GOT3 (cell line): ENCODE measurements at places on chromosomes 2 and 18.

GRCh38 chr2:222196159-222196558 lies 102.6 kb downstream of the PAX3 start:
- DNase-seq: no peak

DNA sequence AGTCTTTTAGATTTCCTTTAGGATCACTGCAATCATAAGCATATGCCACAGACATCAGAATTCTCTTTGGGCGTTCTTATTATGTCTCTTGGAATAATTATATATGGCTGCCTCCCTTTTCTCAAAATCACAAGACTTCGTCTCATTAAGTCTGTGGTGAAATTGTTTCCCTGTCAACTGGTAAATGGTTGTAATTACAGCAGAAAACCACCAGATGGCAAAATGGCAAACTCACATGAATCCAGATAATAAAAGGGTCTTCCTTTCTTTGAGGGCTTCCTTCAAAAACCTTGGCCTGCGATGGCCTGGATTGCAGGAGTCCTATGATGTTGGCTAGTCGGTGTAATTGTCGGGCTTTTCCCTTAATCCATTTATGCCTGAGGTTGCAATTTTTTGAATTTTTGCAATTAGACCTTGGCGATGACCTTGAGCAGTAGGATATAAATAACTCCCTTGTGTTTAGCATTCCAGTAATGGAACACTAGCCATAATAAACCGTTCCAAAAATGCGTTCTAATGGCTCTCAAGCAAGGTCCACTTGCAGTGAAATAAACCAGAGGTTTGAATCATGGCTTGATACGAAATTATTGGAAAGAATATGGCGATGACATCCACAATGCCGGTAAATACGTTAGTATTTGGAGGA lies 656.4 kb downstream of the MBD2 start:
- no peak for DNase-seq

DNA sequence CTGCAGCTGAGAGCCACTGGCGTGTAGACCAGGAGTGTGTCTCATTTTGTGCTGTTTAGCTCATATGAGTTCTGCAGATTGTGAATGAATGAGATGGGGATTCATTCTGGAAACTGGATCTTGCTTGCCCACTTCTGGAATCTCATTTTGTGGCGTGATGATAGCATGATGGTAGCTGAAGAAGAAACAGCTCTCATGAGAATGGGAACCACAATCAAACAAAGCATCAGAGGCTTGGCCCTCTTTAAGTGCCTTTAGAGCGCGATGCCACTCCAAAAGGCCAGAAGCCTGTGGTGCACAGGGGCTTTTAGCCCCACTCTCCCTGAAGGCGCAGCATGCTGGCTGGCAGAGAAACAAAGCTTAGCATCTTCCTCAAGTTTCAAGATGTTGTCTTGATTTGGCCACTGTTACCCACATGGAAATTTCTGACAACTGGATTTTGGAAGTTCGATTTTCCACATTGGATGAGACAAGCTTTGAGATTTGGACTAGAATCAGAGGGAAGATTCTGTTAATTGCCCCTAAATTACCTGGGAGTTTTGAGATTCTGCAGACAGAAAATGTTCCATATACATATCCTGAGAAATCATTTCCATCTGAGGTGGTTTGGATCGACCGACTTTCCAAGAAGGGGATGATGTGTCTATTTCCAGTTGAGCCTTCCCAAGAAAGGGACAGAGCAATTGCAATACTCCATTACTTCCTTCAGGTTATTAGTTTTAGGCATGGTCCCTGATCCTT lies 234.5 kb downstream of the VAPA start:
- DNase-seq: no peak

DNA sequence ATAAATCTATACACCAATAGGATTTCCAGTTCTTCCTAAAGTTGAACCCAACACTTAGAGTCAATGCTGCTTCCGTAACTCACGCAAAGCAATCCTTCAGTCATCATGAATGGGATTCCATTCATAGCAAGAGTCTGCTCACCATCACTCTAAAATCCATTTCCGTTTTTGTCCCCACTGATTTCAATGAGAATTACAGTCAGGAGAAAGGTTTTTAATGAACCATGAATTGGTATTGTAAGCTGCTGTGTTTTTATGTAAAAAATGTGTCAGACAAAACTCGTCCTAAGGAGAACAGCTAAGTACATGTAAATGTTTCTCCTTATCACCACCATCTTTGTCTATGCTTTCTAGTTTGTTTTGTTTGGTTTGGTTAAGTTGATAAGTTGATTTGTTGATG lies 391.5 kb downstream of the IRS1 start:
- no peak for DNase-seq

GRCh38 chr2:65974067-65974723 lies 460.7 kb upstream of the MEIS1 start:
- DNase-seq: no peak

DNA sequence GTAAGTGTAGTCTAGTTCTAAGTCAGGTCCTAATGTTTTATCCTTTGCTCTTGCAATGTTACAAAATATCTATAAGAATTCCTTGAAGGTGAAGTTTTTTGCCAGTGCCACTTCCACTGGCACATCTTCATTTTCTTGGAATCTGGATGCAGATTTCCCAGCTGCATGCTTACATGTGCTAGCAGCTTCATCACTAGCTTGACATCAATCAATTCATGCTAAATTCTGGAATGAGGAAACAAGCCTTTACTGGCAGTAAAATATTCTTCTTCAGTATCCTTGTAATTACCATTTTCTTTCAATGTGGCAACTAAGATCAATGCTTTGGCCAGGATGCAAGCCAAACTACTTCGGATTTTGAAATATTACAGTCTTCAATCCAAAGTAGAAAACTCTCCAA lies 200.6 kb upstream of the SIX2 start:
- no peak for DNase-seq

DNA sequence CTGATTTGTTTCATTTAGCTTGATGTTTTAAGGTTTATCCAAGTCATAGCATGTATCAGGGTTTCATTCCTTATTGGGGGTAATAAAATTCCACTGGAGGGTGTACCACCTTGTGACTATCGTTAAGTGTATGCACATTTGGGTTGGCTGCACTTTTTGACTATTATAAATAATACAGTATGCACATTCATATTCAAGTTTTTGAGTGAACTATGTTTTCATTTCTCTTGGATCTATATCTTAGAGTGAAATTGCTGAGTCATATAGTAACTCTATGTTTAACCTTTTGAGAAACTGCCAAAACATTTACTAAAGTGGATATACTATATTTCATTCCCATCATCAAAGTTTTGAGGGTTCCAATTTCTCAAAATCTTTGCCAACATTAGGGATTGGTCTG lies 952.7 kb downstream of the TDRD15 start:
- DNase-seq: no peak

DNA sequence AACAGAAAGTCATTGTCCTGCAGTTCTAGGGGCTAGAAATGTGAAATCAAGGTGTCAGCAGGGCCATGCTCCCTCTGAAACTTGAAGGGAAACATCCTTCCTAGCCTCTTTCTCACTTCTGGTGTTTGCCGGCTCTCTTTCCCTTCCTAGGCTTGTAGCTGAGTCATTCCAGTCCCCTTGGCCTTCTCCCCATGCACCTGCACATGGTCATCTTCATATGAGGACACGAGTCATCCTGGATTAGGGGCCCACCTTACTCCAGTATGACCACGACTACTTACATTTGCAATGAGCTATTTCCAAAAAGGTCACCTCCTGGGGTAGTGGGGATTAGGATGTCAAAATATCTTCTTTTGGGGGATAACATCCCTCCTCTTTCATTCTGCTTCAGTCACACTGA lies 168.5 kb upstream of the CXCR4 start:
- no peak for DNase-seq

- no peak for DNase-seq
Measured at GRCh38 chr18:37403788-37404187, 161.8 kb downstream of the CELF4 start.

DNA sequence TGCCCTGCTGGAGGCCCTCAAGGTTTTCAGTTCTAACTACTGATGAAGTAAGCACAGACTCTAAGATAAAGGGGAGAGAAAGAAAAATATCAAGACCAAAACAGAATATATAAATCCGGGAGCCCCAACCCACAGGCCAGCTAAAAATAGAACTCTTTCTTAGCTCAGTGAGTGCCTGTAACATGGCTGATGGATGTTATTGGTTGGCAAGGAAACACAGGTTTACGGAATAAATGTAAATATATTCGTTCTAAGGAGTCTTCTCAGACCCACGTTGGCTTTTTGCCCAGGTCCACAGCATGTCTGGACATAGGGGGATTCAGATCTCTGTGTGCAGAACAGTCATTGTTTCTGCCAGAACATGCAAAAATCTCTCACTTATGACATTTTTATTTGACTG lies 139.0 kb upstream of the SERPINE2 start:
- no peak for DNase-seq

- no peak for DNase-seq
Measured at GRCh38 chr2:65360441-65360840, 72.0 kb downstream of the SPRED2 start.

- no peak for DNase-seq
Measured at GRCh38 chr2:84885111-84885510, 4.2 kb upstream of the TRABD2A start.

DNA sequence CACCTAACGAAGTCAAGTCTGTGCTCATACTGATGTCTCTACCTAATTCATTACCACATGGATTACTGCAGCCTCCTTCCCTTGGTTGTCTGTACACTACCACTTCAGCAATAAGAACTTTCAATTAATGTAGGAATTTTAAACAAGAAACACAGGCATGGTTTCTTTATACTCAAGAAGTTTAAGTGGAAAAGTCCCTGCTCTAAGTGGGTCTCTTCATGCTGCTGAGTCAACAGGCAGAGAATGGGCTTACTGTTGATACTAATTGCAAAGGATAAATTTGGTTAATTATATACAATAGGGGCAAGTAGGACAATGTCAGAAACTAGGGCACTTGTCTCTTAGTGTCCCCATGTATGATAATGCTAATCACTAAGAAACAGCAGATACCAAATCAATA lies 392.6 kb downstream of the DSEL start:
- DNase-seq: no peak

DNA sequence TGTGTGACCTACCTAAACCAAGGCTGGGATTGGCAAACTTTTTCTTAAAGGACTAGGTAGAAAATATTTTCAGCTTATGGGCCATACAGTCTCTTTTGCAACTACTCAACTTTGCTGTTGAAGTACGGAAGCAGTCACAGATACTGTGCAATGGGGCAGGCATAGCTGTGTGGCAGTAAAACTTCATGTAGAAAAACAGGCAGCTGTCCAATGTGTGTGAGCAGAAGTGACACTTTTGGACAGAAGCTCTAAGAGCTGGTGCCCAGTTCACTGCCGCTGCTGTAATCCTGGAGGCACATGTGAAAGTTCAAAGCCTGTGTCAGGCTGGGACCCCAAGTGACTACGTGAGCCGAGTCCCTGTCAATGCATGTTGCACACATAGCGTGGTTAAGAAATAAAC lies 46.7 kb downstream of the MAPK4 start:
- DNase-seq: no peak

- DNase-seq: no peak
Measured at GRCh38 chr2:26710743-26711456, 18.4 kb downstream of the KCNK3 start.

- DNase-seq: no peak
Measured at GRCh38 chr2:112523291-112523777, 18.9 kb upstream of the POLR1B start.

DNA sequence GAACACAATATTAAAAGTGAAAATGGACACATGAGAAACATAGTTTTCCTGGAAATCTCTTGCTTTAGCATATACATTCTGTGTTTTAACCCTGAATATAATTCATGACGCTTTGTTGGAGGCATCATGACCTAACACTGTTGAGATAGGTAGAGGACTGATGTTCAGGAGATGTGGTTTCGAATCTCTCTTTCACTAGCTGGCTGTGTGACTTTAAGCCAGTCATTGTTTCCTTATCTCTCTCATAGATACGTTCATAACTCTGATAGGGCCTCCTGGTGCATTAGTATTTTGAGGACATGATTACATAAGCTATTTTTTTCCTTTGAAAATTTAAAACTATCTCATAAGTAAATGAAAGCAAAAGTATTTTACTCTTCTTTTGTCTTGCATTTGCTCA lies 179.0 kb upstream of the DTNA start:
- DNase-seq: no peak

DNA sequence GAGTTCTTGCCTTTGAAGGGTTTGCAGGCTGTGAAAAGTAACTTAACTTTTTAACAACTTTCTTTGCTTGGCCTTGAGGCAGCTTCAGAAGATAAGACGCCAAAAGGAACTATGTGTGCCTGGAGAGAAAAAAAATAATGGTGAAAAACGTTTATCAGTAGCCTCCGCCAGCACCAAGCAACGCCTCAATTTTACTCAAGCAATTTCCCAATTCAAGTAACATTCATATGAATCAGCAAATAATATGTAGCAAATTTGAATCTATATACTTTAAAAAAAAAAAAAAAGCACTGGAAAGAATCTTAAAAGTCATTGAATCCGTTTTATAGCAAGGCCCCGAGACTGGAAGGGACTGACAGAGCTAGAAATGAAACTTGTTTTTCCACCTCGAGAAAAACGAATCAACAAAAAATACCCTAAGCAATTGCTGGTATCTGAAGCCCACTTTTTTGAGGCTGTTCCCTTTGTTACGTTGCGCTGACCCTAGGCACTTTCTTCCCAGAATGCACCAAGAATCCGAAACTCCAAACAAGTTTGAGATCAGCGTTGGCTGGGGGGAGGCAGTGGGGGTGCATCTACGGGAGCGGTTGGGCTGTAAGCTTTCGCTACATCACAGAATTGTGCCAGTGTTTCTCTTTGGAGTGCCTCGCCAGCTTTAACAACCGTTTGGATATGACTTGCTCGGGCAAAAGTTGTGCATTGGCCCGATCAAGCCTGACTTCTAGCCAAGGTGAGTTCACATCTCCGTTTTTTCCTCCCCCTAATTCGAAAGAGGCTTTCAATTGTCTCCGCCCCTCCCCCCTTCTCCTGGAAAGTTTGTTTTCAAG lies 2.7 kb upstream of the TGIF1 start:
- DNase-seq: no peak

GRCh38 chr2:71629771-71630453 lies 176.6 kb downstream of the DYSF start:
- DNase-seq: no peak

DNA sequence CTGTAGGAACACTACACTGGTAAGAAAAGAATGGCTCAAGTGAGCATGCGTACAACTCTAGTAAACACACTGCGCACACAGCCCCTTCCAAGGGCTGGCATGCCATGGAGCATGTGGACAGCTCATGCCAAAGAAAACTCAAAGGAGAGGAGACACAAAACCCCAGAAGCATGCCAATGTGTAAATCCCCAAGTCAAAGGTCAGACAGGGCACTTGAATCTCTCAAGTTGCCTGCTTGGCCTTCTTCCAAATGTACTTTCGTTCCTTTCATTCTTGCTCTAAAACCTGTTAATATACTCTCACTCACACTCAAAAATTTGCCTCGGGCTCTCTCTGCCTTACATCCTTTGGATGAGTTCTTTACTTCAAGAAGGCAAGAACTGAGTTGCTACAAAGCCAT lies 365.3 kb downstream of the NBAS start:
- no peak for DNase-seq
